GM23248 (cell line): ENCODE measurements at places on chromosomes 3 and 15.

- DNase-seq, result no peak
Observed at GRCh38 chr3:159196359-159196758, 394.5 kb downstream of the MFSD1 start.

DNA sequence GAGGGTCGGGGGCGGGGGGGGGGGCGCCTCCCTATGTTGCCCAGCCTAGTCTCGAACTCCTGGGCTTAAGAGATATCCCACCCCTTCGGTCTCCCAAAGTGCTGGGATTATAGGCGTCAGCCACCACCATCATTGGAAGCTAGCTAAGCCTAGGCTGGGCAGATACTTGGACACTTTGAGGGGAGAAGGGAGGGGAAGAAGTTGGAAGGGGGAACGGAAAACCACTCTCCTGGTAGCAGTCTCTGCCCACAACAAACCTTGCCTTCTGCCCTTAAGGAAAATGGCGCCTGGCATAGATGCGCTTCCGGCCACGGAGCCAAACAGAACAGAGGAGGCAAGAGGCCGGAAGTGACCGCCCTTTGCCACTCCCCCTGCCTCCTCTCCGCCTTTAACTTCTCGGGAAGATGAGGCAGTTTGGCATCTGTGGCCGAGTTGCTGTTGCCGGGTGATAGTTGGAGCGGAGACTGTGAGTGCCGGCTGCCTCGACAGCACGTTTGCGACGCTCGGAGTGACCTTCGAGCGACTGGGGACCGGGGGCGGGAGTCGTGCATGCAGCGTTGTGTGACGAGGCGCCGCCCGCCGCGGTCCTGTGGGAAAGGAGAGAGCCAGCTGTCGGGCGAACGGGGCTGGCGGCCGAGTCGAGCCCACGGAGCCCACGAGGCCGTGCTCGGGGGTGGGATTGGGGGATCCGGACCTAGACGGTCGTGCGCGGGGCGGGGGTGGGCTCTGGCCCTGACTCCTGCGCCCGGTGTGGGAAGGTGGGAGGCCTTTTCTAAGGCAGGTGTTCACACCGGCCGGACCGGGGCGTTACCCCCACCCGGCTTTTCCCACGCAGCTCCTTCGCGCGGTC is at the start of gene MFN1:
Gene MFN1, plus strand, starts transcription at position 365 of the 850 bp plus-strand sequence. CDS start 1,143 bp downstream, outside the sequence.
- peak; percentile 99 for DNase-seq

DNA sequence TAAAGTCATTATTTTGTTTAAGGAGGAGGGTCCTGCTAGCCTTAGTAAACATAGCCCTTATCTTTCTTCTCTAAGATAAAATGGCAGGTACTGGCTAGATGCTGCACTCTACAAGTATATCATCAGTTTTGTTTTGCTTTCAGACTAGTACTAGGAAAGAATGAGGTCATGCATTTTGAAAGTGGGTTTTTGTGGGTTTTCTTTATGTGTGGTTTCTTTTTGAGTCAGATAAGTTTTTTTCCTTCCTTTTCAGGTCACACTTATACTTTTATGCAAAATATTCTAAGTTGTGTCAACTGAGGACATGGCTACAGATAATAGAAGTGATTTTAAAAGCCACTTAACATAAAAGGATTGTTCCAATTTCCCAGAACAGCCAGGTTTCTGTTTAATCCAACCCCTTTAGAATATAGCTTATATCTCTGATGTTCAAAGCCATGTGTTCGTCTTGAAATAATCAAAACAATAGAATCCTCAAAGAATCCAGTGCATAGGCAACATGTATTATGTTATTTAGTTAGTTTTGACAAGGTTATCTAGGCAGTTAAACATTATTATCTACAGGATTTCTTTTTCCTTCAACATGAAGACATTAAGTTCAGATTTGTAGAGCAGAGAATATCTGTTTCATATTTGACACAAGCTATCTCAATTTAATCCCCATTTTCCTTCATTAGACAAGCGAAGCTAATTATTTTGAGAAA is 406.2 kb downstream of the RBMS3 start:
- DNase-seq, result peak; percentile 78

DNA sequence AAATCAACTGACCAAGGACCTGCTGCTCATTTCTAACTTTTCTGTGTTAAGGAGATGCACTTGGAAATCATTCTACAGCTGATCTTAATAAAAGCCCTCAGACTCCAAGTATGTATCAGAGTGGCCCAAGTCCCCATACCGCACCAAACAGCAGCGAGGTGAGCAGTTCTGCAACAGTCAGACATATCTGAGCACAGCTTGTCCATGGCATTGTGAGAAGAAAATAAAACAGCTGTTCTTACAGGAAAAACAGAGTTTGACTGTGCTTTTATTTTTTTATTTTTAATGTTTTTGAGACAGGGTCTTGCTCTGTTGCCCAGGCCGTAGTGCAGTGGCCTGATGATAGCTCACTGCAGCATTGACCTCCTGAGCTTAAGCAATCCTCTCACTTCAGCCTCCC is 131.8 kb downstream of the ADAMTS9 start:
- no peak for DNase-seq

GRCh38 chr3:130533247-130533646 is 16.3 kb downstream of the COL6A6 start:
- DNase-seq, result peak; percentile 13

- no peak for DNase-seq
Observed at GRCh38 chr3:124809039-124809438, 78.1 kb downstream of the ITGB5 start.

DNA sequence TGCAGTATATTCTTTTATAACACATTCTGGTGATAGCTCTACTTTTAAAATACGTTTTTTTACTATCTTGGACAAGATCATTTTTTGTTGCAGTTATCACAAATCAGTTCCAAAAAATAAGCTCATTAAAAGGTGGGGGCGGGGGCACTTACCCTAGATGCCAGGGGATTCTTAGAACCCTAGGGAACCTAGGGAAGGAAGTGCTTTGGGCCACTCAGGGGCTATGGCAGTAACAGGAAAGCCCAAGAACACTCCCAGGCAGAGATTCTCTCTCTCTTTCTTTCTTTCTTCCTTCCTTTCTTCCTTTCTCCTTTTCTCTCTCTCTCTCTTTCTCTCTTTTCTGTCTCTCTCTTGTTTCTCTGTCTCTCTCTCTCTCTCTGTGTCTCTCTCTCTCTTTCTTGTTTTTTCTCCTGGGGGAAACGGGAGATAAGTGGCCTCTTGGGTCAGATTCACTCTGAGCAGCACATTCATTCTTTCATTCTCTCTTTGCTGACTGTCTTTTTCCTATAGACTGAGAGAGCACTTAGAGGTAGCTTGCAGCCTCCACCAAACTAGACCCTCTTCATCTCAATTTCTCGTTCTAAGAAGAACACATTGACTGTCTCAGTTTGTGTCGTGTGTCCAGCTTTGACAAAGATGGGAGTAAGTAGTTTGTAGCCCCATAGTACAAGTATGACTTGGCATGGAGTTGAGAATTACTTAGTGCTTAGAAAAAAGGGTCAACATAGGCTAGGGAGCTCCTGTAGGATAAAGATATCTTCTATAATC is 16.6 kb downstream of the SCAANT1 start:
- DNase-seq, result no peak

DNA sequence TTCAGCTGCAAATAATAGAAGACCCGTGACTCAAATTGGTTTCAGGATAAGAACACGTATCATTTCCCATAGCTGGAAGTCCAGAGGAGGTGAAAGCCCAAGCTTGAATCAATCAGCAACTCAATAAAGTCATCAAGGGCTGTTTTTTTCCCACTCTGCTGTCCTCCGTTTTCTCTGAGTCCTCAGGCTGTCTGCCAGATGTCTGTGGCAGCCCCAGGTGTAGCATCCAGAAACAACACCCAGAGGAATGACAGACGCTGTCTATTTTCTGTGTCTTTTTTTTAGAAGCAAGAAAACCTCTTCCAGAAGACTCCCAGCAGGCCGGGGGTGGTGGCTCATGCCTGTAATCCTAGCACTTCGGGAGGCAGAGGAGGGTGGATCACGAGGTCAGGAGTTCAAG is 204.4 kb downstream of the FAM43A start:
- DNase-seq, result no peak

GRCh38 chr15:67059127-67059553 is 6.3 kb upstream of the SMAD3 start:
- no peak for DNase-seq

DNA sequence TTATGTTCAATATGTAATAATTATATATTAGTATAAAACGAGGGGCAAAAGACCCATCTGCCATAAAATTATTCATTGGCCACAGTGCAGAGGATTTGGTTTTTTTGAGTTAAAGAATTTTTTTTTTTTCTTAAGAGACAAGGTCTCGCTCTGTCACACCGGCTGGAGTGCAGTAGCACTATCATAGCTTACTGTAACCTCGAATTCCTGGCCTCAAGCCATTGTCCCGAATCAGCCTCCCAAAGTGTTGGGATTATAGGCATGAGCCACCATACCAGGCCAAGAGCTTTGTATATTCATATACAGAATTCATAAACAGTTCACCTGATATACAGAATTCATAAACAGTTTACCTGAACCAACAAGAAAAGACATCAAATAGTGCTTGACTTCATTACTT is 20.2 kb upstream of the LRRFIP2 start:
- DNase-seq, result no peak

GRCh38 chr15:101168463-101168824 is 83.4 kb downstream of the CHSY1 start:
- peak; percentile 34 for DNase-seq

GRCh38 chr3:71450162-71450561 is 133.4 kb downstream of the FOXP1 start:
- DNase-seq, result no peak

- no peak for DNase-seq
Observed at GRCh38 chr3:123805101-123805500, 79.0 kb downstream of the MYLK start.

GRCh38 chr3:126157083-126157768 is 23.2 kb downstream of the ALDH1L1 start:
- no peak for DNase-seq

- no peak for DNase-seq
Observed at GRCh38 chr3:108408883-108409799, 101.3 kb downstream of the MYH15 start.

- peak; percentile 77 for DNase-seq
Observed at GRCh38 chr3:10437995-10438901, 67.1 kb downstream of the ATP2B2 start.

GRCh38 chr3:58999134-58999773 is 50.6 kb downstream of the CFAP20DC start:
- peak; percentile 64 for DNase-seq

- DNase-seq, result no peak
Observed at GRCh38 chr3:30638685-30639412, 32.4 kb downstream of the TGFBR2 start.

DNA sequence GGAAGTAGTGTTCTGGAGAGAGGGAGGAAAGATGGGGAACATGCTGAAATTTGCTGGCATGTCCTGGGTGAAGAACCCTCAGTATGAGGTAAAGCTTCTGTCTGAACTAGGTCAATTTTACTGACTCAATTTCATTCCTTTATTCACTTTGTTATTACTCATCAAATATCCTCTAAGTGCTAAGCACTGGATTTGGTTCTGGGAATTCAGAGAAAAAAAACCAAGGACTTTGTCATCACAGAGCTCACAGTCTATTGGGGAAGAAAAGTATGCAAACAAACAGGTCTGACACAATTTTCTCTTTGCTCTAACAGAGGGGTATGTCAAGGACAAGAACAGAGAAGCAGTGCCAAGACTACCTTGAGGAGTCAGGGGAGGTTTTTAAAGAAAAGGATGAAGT is 68.0 kb downstream of the TFG start:
- DNase-seq, result peak; percentile 83

GRCh38 chr15:91196768-91197167 is 96.7 kb downstream of the SV2B start:
- no peak for DNase-seq

GRCh38 chr3:161854232-161854771 is 357.7 kb downstream of the OTOL1 start:
- DNase-seq, result peak; percentile 45

DNA sequence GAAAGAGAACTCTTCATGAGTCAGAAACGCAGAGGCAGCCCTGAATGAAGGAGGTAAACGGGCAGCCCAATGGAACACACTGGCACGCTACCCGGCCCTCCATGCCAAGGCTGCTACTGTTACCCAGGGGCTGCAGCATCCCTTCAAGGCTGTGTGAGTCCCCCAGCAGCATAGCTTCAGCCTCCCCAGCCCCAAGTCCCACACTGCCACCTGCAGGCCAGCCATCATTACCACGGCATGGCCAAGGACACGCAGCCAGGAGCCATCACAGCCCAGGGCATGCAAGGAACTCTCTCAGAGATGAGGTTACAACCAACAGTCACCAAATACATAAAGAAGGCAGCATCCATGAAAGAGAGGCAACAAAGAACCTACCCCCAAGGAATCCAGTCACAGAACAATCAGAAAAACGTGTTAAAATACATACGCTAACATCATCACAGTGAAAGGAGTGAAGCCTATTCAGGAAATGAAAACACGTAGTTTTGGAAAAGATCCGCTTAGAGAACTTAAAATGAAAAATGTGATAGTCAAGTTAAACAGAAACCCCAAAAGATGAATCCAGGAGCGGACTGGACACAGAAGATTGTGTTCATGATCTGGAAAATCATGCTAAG is 22.4 kb downstream of the PLA2G4F start:
- peak; percentile 61 for DNase-seq

DNA sequence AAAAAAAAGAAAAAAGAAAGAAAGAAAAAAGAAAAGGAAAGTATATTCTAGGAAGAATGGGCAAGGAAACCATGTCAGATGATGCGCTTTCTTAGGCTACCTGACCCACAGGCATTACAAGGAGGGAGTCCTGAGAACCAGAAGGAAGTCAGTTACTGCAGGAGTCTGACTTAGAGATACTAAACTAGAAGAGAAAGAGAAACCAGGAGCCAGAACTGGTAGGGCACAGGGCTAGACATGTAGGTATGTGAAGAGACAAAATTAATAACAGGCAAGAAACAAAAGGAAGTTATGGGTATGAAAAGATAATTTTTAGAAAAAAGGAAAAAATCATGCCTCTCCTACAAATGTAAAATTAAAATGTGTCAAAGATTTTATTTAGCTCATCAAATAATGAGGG is 63.3 kb upstream of the LRRN1 start:
- DNase-seq, result no peak

DNA sequence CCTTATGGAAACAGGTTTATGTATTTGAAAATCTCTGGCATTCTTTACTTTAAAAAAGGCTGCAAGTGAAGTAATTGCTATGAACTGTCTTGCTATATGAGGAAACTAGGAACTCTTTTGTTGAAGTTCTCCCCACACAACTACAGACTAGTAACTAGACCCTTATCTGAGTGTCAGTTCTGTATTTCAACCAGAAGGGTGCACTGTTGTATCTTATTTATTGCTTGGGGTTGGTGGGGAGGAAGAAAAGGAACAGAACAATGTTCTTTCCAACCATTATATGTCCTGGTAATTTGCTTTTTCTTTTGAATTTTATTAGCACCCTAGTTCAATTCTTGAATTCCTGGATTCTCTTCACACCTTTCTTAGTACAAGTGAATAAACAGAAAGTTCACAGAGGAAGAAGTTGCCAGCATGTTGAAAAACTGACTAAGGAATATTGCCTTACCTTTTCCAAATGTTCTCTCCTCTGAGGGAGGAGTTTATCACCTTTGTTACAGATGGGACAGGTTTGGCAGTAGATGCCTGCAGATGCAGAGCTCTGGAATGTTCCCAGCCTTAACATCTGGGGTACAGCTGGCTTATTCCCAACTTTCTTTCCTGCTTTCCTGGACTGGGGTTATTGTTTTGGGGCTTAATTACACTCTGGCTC is 162.4 kb upstream of the CFAP20DC start:
- peak; percentile 72 for DNase-seq

GRCh38 chr3:4979428-4980228 is at the start of gene BHLHE40:
TSS of gene BHLHE40 (plus strand) at chr3:4979437. CDS start at chr3:4979719, 282 bp downstream.
- DNase-seq, result no peak

- DNase-seq, result no peak
Observed at GRCh38 chr3:5186089-5186857, 1.2 kb upstream of the EDEM1 start.
